ENCODE measurements at places on chromosomes 3 and 15.

GRCh38 chr3:107796791-107797190 lies 274.0 kb downstream of the BBX start:
- no peak for DNase-seq

GRCh38 chr3:52688266-52688665 lies 2.4 kb downstream of the GNL3 start:
- DNase-seq: no peak

GRCh38 chr3:169604568-169604967 lies 58.9 kb downstream of the MECOM start:
- no peak for DNase-seq

GRCh38 chr3:96900031-96900430 lies 85.6 kb downstream of the EPHA6 start:
- no peak for DNase-seq

All from stimulated activated CD4-positive, alpha-beta T cell treated with anti-CD3 and anti-CD28 coated beads, TNF-alpha, amount 100 ng/mL, for 24 hours (primary cell).